Lung microvascular endothelial cell (primary cell): ENCODE measurements at places on chromosomes 12 and 14.
A peak's percentile ranks its signal among the peaks of the same experiment; 100 is the strongest.

DNA sequence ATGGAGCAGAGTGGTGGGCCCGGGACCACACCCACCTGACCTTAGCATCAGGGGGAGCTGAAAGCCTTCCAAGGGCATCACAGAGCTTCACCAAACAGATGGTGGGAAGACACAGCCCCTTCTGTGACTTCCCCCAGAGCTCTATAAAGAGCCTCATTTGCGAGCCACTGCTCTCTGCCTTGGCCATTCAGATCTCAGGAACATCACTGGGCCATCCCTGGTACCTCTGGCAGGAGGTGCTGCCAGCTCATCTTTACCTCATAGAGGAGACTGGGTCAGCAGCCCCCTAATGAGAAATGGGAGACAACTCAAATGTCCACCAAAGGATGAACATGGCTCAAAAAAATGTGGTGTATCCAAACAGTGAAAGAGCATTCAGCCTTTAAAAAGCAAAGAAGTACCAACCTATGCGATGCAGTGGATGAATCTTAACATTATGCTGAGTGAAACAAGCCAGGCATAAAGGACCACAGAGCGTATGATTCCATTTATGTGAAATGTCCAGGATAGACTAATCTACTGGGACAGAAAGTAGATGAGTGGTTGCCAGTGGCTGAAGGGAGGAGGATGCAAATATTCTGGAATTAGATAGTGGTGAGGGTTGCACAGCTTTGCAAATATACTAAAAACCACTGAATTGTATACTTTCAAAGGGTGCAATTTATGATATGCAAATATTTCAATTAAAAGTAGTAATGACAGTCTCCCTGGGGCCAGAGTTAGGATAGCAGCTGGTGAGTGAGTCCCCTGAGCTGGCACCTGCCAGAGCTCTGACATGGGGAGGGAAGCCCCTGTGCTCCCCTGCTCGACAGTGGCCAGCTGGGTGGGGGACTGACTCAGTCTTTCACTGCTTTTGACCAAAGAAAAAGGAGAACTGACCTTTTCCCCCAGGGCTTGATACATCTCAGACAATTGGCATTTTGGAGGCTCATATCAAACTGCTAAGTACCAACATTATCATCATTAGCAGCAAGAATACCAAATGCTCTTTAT is 116.6 kb downstream of the GCH1 start:
- no peak for DNase-seq

GRCh38 chr12:14167005-14167628 is 185.7 kb upstream of the GRIN2B start:
- peak; percentile 69 for DNase-seq

GRCh38 chr14:78709795-78710557 is 539.8 kb downstream of the NRXN3 start:
- no peak for DNase-seq

DNA sequence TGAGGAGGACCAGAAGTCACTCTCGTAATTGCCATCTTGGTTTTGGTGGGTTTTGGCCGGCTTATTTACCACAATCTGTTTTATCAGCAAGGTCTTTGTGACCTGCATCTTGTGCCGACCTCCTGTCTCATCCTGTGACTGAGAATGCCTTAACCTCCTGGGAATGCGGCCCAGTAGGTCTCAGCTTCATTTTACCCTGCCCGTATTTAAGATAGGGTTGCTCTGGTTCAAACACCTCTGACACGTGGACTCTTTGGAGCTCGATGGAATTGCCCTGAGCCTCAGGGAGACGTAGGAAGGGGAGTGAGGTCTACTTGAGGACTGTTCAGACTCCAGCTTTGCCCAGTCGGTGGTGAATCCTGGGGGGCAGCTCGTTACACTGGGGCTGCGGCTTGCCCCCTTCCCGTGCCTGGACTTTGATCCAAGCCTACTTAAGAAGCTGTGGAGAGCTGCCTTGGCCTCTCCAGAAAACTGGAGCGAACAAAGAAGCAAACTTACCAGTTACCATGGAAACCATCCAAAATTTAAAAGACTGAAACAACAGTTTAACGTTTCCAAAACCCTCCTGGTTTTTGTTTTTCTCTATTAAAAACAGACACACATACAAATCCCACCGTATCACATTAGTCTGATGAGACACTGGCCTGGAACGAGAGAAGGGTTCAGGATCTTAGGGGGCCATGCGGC is 28.0 kb downstream of the CALM1 start:
- no peak for DNase-seq

DNA sequence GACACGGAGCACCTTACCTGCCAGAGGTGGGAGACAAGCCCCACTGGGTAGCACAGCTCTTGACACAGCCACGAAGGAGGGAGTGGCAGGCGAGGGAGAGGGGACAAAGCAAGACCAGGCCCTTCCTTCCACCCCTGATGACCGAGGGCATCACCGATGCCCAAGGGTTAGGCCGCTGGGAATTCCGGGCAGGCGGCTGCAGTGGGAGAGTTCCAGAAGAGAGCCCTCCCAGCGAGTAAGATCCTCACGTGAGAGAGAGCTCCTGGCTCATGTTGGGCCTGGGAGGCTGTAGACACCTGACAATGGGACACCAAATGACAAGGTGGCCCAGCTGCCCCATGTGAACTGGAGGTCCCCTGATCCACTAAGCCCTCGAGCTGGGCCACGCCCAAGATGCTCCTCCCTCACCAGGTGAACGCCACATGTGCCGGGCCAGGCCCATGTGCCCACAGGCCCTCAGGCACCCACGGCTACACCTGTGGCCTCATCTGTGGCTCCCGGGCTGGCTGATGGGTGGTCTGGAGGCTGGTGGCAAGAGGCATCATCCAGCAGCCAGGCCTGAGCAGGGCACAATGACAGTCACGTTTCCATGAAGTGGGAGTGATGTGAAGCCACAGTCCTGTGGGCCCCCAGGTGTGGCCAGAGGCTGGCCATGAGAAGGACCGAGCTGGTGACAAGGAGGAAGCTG is 32.1 kb upstream of the C14orf180 start:
- no peak for DNase-seq

DNA sequence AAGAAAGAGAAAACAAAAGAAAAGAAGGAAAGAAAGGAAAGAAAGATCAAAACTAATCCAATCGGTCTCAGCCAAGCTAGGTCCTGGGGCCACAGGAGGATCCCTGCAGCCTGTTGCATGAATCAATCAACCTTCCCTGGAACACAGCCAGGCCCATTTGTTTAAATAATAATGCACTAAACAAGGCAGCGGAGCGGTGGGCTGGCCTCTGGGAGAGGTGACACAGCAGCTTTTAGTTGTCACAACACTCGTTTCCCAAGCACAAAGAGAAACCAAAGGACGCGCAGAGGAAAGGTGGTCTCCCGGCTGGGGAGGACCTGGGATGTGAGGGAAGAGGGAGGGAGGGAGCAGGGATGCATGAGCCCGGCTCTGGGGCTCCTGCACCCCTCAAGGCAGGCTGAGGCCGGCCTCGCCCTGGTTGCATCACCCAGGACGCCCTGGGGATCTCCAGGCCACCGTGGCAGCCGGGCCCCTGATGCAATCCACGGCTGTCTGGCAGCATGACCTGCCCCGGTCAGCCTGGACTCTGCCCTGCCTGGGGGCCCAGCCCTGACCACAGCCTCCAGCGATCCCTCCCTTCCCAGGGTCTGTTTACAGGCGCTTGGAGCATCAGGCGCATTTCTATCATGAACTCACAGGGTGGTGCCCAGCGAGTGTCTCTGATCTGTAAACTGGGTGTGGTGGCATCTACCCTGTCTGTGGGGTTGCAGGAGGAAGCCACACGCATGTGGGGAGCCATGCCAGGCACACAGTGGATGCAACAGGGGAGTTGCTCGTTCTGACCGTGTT is 32.5 kb downstream of the MMP17 start:
- DNase-seq = peak; percentile 89

GRCh38 chr14:69047255-69047654 is 68.2 kb upstream of the ACTN1 start:
- no peak for DNase-seq

- no peak for DNase-seq
Observed at GRCh38 chr14:90137807-90138206, 76.0 kb downstream of the KCNK13 start.

DNA sequence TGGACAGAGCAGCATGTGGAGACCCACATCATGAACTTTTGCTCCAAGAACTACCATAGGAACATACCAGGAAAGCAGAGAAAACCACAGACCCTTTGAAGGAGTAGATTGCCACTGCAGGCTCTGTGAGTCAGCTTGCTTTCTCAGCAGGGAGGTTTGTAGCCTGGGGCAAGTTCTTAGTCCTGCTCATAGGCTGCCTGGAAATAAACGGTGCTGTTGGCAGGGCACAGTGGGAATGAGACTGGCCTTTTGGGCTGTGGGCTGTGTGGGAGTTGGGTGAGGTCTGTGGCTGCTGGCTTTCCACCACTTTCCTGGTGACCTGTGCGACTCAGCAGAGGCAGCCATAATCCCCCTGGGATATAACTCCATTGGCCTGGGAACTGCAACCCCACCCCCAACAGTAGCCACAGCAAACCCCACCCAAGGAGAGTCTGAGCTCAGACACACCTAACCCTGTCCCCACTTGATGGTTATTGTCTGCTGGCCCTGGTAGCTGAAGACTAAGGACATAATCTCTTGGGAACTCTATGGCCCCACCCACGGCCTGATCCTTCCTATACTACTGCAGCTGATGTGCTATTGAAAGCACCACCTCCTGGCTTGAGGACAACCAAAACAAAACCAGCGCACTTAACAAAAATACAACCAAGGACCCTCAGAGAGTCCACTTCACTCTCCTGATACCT is 192.1 kb upstream of the GARIN6 start:
- DNase-seq = no peak

GRCh38 chr12:25979563-25979962 is 21.1 kb downstream of the RASSF8 start:
- DNase-seq = no peak

GRCh38 chr14:93757206-93757605 is 31.1 kb downstream of the PRIMA1 start:
- DNase-seq = no peak

DNA sequence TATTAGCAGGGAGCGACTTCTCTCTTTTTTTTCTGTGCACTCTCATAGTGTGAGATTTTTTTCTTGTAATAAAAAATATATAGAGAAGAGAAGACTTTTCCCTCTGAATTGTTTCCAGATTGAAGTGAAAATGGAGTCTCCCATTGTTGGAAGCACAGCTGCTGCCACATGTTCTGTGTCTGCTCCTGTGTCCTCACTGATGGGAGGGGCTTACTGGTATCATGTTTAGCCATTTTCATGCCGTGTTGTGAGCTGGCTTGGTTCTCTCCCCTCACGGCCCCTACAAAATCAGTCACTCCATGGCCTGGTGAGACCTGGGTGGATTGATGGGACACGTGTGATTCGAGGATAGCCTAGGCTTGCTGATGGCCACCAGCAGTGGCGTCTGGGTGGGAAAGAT is 379.7 kb upstream of the DDHD1 start:
- no peak for DNase-seq

GRCh38 chr12:89172224-89172623 is 180.1 kb downstream of the DUSP6 start:
- no peak for DNase-seq

GRCh38 chr14:95273001-95273978 is 46.4 kb downstream of the CLMN start:
- no peak for DNase-seq

DNA sequence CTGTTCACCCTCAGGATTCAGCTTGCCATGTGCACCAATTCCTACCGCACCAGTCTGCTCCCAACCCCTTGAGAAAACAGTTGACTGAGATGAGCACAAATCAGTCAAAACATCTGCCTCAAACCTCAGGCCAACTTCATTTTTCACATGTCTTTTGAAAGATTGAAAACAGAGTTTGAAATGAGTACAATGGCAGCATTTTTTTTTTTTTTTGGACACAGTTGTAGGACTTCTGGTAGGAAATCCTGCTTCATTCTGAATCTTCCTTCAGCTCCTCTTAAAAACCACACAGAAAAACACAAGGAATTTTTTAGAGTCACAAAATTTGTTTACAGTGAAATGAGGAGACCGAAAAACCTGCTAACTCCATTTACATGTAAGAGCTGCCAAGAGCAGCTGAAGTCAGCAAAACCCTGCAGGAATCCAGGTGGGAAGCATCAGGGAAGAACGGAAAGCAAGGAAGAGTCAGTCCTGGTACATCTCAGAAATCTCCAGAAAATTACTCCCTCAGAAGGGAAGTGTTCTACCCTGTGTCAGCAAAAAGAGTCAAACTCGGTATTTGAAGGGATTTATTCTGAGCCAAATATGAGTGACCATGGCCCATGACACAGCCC is 100.3 kb upstream of the TMTC1 start:
- no peak for DNase-seq

DNA sequence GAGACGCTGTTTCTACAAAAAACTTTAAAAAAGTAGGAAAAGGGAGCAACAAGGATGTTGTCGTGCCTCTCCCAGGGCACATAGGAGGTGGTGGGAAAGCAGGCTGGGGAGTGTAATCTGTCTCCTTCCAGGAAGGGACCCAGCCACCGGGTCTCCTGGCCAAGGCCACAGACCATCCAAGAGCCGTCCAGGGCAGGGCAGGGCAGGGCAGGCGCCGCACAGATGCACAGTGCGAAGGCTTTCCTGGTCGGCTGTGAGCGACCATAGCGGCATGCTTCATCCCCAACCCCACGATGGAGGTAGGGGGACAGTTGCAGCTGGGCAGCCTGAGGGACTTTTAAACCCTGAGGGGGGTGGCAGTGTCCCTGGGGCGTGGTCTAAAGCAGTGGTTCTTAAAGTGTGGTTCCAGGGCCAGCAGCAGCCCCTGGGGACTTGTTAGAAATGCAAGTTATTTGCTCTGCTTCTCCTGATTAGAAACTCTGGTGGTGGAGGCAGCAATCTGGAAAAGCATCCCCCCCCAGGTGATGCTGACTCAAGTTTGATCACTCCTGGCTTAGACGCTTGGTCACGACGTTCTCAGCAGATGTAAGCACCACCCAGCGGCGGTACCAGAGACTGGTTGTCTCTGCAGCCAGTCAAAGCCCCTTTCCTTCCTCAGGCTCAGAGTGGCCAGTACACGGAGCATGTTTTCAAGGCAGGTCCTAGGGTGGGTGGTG is 197.4 kb upstream of the PRMT8 start:
- DNase-seq = no peak

- peak; percentile 85 for DNase-seq
Observed at GRCh38 chr14:77094672-77095284, 3.3 kb upstream of the CIPC start.

DNA sequence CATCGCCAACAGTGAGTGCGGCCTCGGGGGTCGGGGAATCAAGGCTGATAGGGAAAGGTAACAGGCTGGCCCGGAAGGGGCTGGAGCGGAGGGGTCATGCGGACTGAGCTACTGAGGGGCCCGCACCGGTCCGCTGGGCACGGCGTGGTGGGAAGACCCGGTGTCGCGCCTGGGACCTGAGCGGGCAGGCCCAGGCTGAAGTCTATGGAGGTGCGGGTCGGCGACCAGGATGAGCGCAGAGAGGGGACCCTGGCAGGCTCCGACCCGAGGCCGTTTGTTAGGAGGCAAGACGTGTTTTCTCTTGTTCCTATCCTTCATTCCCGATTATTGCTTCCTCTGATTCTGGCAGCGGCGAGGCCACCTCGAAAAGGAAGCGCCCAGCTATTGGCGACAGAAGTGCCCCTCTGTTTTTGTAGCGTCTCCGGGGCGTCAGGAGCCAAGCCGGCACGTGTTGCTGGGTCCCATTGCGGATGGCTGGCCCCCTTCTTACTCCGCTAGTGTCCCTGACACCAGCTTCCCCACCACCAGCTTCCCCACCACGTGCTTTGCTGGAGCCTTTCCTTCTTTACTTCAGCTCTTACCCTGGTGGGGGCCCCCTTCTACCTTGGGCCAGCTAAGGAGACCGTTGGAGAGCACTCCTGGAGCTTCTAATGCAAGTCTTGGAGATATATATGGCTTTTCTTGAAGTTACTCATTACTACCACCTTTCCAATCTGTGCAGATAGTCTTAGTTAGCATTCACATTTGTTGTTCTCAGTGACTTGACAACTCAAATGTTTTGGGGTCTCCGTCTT is 653 bp downstream of the PA2G4 start:
- peak; percentile 31 for DNase-seq

GRCh38 chr12:43132291-43132690 is 419.7 kb downstream of the ADAMTS20 start:
- DNase-seq = no peak
